ENCODE measurements at places on chromosomes 6 and 20.

- DNase-seq: no peak
Observed at GRCh38 chr20:50823319-50823718, 28.5 kb downstream of the BCAS4 start.

GRCh38 chr6:38708496-38708895 is 5.6 kb upstream of the GLO1 start:
- DNase-seq: no peak

- no peak for DNase-seq
Observed at GRCh38 chr20:31914170-31914569, 37.7 kb downstream of the PDRG1 start.

DNA sequence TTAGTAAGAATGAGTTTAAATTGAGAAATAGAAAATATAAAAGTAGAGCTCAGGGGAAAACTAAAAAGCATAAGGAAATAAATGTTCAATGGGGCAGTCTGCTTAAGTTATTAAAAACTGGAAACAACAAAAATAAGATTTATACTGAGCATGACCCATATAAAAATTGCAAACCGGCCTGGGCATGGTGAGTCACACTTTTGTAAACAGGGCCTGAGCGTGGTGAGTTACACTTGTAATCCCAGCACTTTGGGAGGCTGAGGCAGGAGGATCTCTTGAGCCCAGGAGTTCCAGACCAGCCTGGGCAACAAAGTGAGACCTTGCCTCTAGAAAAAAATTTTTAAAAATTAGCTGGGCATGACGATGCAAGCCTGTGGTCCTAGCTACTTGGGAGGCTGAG is 74.6 kb downstream of the TMEM244 start:
- no peak for DNase-seq

- no peak for DNase-seq
Observed at GRCh38 chr6:101393251-101393828, at the start of gene GRIK2. Gene GRIK2 (plus strand): TSS chr6:101393708.

GRCh38 chr20:41798930-41799502 is 180.8 kb upstream of the CHD6 start:
- no peak for DNase-seq

- peak; percentile 81 for DNase-seq
Observed at GRCh38 chr6:42547407-42548329, 16.2 kb upstream of the UBR2 start.

DNA sequence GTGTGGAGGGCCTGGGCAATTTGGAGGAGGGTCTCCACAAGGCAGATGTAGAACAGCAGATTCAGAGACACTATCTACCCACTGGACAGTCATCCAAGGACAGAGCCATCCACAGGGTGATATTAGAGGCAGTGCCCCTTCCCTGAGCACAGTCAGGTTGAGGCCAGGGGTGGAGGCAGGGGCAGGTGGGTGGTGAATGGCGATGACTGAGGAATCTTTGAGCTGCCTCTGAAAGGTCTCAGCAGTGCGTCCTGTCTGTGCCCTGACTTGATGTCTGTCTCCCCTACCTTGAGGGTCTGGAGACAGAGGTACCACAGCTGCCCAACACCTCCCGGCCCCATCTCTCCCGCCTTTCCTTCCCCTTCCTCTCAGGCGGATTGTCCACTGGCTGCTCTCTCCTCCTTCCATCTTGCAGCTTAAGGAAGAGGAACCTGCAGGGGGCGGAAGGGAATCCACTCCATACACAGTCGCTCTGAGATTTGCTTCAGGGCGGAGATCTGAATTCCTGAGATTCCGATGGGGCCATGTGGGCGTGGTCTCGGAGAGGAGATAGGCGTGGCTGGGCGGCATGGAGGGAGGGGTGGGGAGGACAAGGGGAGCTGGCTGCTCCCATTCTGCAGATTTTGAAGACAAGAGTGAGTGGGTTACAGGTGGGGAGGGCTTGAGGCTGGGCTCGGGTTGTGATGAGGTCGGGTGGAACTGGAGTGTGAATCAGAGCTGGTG is 1.7 kb downstream of the MUCL3 start:
- peak; percentile 51 for DNase-seq

GRCh38 chr20:3068986-3069900 is 2.2 kb upstream of the OXT start:
- no peak for DNase-seq

DNA sequence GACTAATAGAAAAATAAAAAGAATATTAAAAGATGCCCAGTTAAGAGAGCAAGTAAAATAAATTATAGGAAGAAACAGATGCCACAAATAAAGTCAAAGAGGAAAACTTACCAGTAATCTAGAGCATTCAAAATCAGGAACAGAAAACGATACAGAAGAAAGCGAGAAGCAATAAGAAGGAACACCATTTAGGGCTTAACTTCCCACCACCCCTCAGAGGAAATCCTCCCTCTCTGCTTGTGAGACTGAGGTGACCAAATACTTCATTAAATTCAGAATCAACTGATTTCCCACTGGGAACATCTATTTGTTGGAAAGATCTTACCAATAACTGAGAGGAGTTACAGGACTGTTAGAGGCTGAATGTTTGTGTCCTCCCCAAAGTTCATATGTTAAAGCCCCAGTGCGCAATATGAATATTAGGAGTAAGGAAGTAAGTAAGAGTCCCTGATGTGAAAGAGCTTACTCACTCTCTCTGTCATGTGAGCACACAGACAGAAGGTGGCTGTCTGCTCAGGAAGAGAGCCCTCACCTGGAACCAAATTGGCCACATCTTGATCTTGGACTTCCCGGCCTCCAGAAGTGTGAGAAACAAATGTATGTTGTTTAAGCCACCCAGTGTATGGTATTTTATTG is 19.5 kb downstream of the KATNA1 start:
- no peak for DNase-seq

DNA sequence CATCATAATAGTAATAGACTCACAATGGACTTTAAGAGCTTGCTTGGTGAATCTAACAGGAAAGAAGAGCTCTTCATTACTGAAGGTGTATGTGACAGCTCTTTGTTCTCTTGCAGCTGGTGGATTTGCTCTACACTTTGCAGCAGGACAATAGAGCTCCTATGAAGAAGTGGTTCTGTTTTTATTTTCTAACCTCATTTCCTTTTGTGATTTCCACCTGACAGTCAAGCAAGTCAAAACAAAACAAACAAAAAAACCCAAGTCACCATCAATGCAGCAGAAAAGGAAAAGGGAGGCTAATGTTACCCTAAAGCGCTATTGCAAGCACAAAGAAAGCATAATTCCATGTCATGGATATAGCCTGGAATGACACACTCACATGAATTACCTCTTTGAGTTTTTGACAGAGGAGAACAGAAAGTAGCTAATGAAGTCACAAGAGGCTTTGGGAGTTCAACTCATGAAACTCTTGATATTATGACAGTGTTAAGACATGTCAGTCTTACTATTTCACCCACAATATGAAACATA is 1188.1 kb downstream of the EPHA7 start:
- no peak for DNase-seq

GRCh38 chr6:140773276-140773675 is 1359.4 kb upstream of the GJE1 start:
- DNase-seq: no peak

DNA sequence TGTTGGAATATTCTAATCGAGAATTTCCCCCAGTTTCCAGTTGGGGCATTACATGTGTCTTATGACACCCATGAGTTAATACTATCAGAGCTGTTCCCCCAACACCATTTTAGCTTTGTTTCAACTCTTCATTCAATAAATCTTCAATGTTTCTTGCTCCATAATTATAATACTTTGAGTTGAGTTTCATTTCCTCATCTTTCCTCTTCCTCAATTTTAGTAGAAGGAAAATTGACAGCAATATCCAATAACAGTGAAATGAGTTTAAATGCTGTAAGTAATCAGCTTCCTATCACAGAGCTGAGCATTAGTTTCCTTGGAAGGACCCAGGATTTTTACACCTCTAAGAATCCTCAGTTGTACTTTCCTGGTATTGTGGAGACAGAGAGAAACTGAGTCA is 1.0 kb upstream of the STMND1 start:
- DNase-seq: no peak

DNA sequence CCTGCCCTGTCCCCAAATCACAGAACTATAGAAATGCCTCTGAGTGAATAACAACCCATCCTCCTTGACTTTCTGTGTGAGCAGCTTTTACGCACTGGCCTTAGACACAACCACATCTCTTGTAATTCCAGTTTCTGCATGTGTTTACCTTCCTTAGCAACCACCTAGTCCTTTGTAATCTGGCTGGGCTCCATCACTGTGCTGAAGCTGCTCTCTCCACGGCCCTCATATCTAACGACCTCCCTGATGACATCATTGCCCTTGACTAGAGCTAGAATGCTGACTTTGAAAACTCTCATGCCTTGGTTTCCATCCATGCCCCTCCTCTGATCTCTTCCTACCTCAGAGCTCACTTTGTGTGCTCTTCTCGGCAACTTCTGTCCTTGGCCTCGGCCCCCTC is 30.5 kb upstream of the GLP1R start:
- DNase-seq: no peak

DNA sequence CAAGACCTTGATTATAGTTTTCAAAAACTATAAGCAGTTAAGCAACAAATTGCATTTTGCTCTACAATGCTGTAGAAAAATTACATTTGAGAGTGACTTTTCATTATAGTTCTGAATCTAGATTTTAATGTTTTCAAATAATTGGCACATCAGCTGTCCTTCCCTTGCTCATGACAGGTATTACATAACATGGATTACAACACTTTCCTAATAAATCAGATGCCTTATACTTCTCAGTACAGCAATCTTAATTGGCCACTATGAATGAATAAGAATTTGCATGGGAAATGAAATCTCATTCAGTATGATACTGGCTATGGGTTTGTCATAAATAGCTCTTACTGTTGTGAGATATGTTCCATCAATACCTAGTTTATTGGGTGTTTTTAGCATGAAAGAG is 29.9 kb downstream of the HSF2 start:
- no peak for DNase-seq

DNA sequence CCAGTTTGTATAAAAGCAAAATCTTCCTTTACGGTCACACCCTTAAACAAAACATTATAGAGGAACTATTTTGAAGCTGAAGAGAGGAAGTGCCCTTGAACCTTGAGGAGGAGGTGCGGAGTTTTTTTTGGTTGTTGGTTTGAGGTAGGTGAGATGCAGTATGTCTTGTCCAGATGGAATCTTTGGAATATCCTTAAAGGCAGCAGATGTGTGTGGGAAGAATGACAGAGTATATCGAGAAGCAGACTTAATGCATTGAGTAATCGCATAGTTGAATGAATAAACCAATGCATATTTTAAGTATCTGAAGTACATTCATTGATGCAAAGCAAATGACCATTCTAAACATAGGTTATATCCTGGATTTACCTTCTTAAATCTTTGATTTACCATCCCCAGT is 49.9 kb downstream of the AIG1 start:
- DNase-seq: no peak

DNA sequence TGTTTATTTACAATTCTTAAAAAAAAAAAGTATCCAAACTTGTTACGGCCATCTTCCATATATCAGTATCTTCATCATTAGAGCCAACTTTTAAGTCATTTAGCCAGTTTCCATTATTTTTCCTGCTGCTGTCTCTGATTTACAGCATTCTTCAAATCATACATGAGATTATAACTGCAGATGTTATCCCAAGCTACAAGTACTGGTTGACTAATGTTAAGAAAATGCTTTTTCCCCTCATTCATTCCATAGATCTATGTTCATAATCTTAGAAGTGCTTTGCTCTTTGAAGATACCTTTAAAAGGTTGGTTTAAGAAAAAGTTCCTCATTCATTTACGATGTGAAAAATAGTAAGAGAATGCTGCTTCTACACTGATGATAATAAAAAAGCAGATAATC is 158.7 kb downstream of the RNGTT start:
- DNase-seq: no peak

DNA sequence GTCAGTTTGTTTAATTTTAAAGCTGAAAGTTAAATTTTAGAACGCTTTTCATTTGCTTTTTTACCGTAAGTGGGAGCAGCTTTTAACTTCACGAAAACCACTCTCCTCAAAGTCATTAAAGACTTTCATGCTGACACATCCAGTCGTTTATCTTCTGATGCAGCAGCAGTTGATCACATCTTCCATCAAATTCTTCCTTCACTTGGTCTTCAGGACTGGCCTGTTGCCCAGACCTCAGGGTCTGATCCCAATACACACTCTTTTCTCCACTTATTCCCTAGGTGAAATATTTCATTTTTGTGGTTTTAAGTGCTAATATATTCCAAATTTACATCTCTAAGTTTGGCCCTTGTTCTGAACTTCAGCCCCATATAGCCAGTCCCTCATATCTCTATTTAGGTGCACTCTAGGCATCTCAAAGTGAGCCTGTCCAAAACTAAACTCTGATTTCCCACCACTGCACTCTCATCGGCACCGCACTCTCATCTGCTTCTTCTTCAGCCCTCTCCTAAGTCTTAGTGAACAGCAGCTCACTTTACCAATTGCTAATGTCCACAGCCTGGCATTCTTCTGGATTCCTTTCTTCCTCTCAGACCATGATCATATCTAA is 20.4 kb downstream of the AFDN start:
- DNase-seq: no peak

DNA sequence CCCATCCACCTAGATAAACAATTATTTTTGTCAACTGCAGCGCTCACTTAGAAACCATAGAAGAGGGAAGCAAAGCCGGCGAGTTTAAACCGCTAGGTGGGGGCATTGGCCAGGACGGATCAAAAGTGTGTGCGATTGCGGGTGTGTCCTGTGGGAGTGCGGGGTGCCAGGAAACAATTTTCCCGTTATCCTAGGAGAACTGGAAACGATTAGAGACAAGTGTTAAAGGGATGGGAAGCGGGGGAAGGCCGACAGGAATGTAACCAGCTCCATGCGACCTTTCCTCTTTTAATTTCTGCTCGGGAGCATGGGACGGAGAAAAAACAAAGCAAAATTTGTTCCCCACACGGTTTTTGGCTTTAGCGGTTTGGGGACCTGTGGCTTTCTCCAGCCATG is 2.8 kb upstream of the HTR1B start:
- no peak for DNase-seq

GRCh38 chr6:51704932-51705540 is 382.4 kb downstream of the PKHD1 start:
- no peak for DNase-seq

- DNase-seq: no peak
Observed at GRCh38 chr20:47354714-47355488, 1.6 kb downstream of the ZMYND8 start.

GRCh38 chr6:137116807-137117206 is 56.6 kb downstream of the IL22RA2 start:
- no peak for DNase-seq

GRCh38 chr6:142845143-142845571 is 99.8 kb downstream of the HIVEP2 start:
- DNase-seq: peak; percentile 42

GRCh38 chr6:160093946-160094345 is 27.7 kb upstream of the SLC22A1 start:
- no peak for DNase-seq

- DNase-seq: no peak
Observed at GRCh38 chr20:59723108-59723500, 118.8 kb downstream of the PHACTR3 start.

GRCh38 chr6:64683682-64684081 is 1023.3 kb downstream of the EYS start:
- DNase-seq: no peak
